ENCODE measurements at places on chromosomes 3 and 15. TPM values are rescaled to one million over a fixed set of nuclear protein-coding genes. Genes with fewer than 3 reads are reported as not detected.

DNA sequence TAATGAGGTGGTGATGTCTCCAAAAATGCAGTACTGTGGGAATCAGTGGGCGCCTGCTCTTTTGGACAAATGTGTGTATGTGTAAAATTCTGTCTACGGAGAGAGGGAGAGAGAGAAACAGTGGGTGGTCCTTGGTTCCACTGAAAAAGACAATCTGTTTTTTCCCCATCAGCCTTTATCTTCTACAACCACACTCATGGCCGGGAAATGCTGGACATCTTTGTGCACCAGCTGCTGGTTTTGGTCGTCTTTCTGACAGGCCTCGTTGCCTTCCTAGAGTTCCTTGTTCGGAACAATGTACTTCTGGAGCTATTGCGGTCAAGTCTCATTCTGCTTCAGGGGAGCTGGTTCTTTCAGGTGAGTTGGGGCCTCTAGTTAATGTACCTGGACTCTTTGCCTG, 51.2 kb upstream of the ADGRG7 start:
- H3K4me1 ChIP-seq: no peaks in the 10 kb centered on the region
- no peaks in the 10 kb centered on the region for H3K36me3 ChIP-seq
- no peak for DNase-seq
- H3K27me3 ChIP-seq: no peaks in the 10 kb centered on the region
- H3K27ac ChIP-seq: no peak overlapping the region
- H3K4me3 ChIP-seq: no peak overlapping the region

DNA sequence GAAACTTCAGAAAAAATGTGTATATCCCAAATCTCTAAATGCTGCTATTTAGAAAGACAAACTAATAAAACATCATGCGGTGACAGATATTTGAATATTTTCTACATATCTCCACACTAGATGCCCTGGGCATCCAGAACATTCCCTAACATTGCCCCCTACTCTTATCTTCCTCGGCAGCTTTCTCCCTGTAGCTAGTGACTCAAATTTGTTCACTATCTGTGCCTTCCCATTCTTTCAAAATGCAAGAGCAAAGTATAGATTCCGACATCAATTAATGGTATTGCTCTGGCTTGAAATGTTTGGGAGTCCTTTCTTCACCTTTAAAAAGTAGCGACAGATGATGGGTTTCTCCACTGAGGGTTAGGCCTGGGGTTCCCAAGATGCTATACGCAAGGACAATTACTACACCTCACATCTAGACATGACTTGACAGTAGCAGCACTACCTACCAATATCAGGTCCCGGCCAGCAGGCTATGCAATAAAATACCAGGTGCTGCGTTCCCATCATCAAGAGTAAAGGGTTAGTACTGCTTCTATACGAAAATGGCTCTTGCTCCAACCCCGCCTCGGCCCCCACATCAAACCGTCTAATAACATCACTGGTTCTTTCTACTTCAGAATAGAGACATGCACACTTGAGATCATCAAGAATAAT, 631 bp downstream of the UBR1 start:
- DNase-seq: no peak
- H3K36me3 ChIP-seq: no peaks in the 10 kb centered on the region
- H3K27me3 ChIP-seq: no peaks in the 10 kb centered on the region
- peak overlapping the region; percentile 98 for H3K4me3 ChIP-seq
- peak overlapping the region; percentile 95 for H3K27ac ChIP-seq

DNA sequence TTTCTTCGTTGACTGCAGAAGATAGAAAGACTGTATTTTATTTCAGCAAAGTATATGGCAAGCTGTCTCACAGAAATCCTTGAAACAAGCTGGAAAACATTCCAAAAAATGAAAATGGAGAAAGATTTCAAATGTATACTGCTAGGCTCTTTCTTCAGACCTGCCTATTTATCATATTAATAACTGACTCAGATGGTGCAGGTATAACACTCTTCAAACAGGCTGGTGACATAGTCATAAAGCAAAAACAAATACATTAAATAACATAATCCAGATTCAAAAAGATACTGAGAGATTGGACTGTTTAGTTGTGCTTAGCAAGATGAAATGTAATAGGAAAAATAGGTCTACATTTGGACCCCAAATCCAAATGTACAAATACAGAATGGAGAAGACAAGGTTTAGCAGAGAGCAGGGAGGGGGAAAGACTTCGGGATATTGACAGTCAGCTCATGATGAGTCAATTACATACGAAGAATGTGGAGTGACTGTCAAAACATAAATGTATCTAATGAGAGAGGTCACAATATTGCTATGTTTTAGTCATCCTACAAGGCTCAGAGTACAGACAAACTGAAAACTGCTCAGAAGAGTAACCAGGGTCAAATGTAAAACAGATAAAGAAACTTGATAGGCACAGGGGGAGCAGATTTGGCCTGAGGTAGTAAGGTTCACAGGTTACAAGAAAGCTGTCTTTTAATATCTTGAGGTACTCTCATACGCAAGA, 88.7 kb downstream of the DMXL2 start:
- no peak for DNase-seq
- H3K27ac ChIP-seq: no peak overlapping the region
- H3K36me3 ChIP-seq: no peaks in the 10 kb centered on the region
- H3K4me1 ChIP-seq: no peaks in the 10 kb centered on the region
- H3K4me3 ChIP-seq: no peak overlapping the region

DNA sequence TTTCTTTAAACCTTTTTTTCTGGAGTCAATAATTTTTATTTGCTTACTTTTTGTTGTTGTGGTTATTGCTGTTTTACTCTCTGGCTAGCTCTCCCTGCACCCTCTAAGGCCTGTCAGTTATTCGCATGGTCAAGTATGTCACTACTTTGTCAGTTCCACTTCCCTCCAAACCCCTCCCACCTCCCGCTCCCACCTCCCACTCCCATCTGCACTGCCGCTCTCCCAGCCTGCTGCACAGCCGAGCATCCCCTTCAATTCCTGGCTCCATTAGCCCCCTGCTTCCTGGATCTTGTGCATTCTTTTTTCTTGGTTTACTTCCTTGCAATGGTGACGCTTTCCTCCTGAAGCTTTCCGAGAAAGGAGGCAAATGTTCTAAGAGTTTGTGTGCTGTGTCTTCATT, 218.0 kb downstream of the XXYLT1 start:
- no peaks in the 10 kb centered on the region for H3K27me3 ChIP-seq
- H3K4me1 ChIP-seq: peaks cover 9% of the 10 kb centered on the region
- H3K4me3 ChIP-seq: no peak overlapping the region
- no peak for DNase-seq
- H3K36me3 ChIP-seq: no peaks in the 10 kb centered on the region
- H3K27ac ChIP-seq: no peak overlapping the region

GHRL gene
- total RNA-seq: not detected

ADAMTS9 gene
- total RNA-seq: 13.4 TPM
